NCI-H1092 (cell line): ENCODE measurements at places on chromosomes 5 and 9.

DNA sequence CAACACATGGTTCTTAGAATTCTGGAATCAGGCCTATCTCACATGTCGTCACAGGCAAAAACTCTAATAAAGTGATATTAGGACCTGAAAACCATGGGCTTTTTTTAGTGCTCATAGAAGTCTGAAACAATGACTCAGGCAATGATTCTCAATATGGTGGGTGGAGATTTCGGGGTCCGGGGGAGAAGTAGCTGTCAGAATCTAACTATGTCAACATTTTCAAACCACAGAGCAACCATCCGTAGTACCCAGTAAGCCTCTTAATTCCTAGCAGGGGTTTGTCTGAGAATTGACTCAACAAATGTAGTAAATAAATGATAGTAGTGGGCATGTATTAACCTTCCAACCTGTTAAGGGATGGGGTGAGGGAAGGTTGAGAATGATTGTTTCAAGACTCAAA is 2.6 kb downstream of the AMACR start:
- no peak for DNase-seq

DNA sequence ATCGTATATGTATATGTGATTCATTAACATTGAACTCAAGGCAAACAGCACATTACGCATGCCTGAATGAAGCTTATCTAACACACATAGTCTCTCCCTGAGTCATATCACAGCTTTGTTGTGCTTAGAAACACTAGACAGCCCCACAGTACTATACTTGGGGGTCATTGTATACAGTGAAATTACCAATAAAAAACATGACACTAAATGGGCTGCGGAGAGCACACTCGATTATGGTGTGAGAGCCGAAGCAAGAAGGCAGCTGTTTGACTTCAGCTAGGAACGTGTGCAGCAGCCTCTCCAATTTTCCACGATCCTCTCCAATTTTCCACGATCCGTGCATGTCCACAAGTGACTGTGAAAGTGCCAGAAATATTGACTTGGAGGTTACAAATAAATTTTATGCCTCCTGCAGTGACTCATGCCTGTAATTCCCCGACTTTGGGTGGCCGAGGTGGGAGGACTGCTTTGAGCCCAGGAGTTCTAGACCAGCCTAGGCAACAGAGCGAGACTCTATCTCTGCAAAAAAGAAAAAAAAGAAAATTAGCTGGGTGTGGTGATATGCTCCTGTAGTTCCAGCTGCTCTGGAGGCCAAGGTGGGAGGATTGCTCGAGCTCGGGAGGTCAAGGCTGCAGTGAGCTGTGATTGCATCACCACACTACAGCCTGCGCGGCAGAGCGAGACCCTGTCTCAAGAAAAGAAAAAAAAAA is 102.4 kb downstream of the DAPK1 start:
- no peak for DNase-seq

- DNase-seq = no peak
Measured at GRCh38 chr9:123131258-123131657, 97.8 kb downstream of the GPR21 start.

GRCh38 chr9:89790542-89791109 is 185.8 kb downstream of the GADD45G start:
- no peak for DNase-seq

- no peak for DNase-seq
Measured at GRCh38 chr5:155926031-155926430, 400.9 kb upstream of the SGCD start.

DNA sequence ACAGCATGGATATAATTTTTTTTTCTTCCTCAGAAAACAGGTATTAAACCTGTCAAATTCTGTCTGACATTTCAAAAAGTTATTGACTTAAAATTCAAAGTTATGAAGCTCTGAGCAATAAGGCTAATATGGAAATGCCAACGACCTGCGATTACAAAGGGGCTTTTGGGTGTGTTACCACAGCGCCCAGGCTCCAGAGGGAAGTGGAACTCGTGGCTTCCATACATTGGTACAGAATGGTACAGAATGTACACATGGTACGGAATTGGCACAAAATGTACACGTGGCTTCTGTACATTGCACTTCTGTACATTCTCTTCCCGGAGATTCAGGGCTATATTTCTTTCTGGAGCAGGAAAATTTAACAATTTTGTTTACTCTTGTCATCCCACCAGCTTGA is 225.1 kb upstream of the TBCA start:
- DNase-seq = no peak

- no peak for DNase-seq
Measured at GRCh38 chr5:96816411-96816939, 8.7 kb upstream of the ERAP1 start.

GRCh38 chr9:20394969-20395368 is 227.3 kb downstream of the MLLT3 start:
- DNase-seq = no peak

DNA sequence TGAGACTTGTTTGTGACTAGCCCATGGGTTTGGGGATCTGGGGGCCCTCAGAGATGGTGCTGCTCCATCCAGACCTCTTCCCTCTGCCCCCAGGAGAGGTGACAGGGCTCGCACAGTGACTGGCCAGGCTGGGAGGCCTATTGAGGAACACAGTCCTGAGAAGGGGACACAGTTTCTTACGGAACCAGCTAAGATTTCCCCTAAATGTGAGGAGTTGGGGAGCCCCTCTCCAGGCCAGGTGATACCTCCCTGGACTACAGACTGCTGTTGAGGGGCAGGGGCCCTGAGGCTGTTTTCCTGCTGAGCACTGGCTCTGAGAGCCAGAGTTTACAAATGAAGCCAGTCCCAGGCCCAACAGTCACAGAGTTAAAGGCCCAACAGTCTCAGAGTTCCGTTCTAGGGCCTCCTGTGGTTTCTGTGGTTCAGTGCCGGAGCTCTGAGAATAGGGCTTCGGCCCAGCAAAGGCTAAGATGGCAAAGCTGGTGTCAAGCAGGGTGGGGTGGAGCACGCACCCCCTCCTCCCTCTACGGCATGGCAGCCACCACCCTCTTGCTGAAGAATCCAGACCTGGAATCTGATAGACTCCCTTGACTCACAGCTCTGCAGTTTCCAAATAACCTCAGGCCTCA is 1.1 kb upstream of the SEMA4D start:
- DNase-seq = no peak

GRCh38 chr5:98836175-98836574 is 62.7 kb downstream of the RGMB start:
- no peak for DNase-seq

GRCh38 chr5:106277540-106278096 is 1393.1 kb downstream of the EFNA5 start:
- DNase-seq = no peak

- DNase-seq = no peak
Measured at GRCh38 chr9:135277219-135278201, 190.0 kb downstream of the OLFM1 start.

DNA sequence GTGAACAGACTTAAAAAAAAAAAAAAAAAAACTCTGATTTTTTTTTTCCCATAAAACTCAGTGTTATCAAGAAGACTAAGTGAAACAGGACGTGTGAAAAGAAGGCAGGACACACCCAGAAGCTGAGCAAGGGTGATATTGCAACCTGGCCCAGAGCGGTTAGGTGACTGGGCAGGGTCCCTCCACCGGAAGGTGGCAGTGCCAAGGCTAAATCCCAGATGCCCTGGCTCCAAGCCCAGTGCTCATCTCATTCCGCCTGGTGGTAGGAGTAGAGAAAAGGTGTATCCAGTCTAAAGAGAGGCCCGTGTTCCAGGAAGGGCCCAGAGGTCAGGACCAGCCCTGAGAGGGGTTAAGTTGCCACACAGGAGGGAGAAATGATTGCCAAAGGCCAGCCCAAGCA is 51.5 kb upstream of the SAP30L start:
- DNase-seq = no peak

DNA sequence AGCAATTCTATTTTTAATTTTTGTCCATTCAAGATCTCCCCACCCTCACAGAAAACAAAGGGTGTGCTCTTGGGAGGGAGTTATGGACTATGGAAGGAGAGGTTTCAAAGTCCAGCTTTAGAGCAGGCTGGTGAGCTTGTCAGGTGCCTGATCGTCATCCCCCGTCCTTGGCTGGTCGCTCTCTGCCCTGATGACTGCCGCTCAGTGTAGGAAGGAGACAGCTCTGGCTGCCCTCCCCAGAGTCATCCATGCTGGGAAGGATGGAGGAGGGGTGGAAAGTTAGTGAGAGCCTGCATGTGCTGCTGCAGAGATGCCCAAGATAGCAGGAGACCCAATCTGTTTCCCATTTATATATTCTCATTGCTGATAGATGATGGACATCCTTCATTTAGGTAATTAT is 96.6 kb downstream of the NLN start:
- DNase-seq = no peak

DNA sequence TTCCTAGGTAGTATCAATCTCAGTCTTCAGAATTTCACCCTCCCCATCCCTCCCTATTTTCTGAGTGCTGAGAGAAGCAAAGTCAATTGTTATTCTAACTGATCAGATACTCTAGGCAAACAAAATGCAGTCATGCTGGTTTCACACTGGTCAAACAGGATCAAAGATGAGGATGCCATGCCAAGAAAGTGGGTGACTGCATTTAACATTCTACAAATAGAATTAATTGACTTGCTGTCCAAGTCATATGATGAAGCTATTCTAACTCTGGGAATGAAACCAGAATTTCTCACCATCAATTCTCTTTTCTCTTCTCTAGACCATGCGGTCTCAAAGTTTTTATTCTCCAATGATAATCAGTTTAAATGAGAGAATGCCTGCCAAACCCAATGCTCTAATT is 112.5 kb downstream of the CTNND2 start:
- no peak for DNase-seq

GRCh38 chr9:81456431-81457006 is 232.8 kb downstream of the TLE1 start:
- peak; percentile 2 for DNase-seq

DNA sequence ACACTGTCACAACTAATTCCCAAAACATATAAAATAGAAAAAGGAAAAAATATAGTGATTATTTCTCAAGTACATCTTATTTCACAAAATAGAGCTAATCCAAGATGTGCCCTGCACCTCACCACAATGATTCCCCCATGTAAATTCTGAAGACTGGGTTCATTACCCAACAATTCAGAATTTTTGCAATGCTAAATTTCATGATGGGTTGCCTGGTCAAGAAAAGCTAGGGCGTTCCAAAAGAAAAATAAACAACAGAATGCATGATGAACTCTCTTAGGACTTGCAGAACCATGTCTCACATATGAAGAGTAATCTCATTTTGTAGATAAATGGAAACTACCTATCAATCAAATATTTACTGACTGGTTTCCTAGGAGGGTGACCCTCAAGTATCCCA is 259.6 kb upstream of the NFIL3 start:
- DNase-seq = no peak

DNA sequence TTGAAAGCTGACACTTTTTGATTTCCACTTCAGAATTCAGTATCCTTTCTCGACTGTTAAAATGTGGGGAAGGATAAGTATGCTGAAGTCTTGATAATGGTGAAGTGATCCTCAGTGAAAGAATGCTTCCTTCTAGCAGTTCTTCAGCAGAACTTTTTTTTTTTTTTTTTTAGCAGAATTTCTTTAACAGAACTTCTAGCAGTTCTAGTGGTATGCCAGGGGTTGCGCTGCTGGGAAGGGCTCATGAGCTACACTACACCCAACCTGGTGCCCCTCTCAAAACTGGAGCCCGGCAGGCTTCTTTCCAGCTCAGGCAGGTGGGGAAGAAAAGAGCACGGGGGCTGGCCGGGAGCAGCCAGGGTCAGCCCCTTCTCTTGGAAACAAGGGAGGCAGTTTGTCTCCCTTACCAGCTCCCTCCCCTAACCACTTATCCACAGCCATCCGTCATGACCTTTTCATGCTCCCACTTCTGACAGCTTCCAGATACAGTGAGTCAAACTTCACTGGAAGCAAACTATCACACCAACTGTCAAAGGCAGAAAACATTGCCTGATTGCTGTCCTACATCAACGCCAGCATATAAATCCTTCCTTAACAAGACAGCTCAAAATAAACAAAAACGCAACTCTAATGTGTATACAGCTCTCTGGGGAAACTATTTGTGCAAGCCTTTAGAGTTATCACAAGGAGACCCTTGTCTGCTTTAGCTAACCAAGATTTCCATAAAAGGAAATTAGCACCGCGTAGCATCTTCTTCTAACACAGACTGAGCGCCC is 211.5 kb downstream of the GAPVD1 start:
- peak; percentile 36 for DNase-seq

GRCh38 chr9:34797367-34797766 is 87.4 kb upstream of the CCL21 start:
- no peak for DNase-seq

DNA sequence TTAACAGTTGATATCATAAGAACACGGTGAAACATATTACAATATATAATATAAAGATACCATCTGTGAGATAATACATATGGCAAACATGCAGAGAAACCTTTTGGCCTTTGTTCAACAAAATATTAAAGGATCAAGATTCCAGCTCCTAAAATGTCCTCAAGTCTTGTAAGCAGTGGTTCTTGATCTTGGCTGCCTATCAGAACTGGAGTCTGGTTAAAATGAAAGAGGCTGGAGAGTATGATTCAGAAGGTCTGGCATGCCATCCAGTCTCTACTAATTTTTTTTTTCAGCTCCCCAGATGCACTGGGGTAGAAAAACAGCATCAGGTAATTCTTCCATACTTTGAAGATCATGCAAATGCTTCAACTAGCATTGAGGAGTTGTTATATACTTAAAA is 83.2 kb downstream of the TNC start:
- DNase-seq = no peak

DNA sequence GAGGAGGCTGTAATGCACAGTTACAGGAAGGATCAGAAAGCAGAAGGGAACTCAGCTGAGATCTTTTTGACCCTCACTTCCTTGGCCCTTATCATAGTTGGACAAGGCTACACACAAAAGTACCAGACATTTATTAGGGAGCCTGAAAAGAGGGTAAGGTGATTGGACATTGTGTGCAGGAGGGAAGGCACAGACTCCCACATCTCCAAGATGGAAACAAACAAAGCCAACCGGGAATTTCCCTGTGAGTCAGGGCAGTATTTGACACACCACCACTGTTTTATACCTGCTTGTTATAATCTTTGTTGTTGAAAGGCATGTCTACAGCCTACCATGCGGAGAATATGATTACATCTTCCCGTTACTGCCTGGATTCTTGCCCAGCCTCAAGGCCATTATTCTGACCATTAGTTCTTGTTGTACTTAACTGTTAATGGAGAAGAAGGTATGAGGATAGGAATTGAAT is 3.0 kb upstream of the CCNG1 start:
- no peak for DNase-seq

DNA sequence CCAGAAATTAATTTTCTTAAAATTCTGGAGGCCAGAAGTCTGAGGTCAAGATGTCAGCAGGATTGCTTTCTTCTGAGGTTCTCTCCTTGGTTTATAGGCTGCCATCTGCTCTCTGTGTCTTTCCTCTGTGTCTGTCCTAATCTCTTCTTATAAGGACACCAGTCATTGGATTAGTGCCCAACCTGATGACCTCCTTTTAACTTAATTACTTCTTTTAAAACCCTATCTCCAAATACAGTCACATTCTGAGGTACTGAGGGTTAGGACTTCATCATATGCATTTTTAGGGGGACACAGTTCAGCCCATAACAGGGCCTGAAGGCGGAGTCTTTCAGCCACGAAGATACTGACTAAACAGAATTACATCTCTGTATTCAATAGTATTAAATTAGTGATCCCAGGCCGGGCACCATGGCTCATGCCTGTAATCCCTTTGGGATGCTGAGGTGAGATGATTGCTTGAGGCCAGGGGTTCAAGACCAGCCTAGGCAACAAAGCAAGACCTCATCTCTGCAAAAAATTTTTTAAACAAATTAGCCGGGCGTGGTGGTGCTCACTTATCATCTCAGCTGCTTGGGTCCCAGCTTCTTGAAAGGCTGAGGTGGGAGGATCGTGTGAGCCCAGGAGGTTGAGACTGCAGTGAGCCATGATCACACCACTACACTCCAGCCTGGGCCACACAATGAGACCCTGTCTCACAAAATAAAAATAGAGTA is 5.9 kb upstream of the RPS6 start:
- no peak for DNase-seq

- DNase-seq = no peak
Measured at GRCh38 chr5:139104577-139105276, 93.4 kb downstream of the SIL1 start.
